ENCODE measurements at places on chromosomes 11 and 22.

DNA sequence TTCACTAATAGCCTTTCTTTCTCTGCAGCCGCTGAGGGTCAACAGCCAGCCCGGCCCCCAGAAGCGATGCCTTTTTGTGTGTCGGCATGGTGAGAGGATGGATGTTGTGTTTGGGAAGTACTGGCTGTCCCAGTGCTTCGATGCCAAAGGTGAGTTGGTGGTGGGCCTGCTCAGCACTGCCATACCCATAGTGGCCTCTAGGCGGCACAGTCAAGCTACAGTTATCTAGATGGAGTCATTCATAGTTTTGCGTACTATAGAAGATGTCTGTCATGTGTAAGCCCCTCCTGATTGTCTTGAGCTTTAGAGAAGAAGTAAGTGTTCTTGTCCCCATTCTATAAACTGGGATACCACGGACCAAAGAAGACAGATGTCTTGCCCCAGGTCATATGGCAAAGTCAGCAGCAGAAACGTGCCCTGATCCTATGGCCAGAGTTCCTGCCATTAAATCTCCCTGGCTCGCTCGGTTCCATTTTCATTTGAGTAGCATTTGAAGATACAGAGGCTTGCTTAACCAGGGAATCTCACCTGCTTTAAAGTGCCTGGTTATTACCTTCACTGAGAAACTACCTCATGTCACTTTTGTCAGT lies 42.1 kb upstream of the CRTAM start:
- peak; percentile 35 for DNase-seq

DNA sequence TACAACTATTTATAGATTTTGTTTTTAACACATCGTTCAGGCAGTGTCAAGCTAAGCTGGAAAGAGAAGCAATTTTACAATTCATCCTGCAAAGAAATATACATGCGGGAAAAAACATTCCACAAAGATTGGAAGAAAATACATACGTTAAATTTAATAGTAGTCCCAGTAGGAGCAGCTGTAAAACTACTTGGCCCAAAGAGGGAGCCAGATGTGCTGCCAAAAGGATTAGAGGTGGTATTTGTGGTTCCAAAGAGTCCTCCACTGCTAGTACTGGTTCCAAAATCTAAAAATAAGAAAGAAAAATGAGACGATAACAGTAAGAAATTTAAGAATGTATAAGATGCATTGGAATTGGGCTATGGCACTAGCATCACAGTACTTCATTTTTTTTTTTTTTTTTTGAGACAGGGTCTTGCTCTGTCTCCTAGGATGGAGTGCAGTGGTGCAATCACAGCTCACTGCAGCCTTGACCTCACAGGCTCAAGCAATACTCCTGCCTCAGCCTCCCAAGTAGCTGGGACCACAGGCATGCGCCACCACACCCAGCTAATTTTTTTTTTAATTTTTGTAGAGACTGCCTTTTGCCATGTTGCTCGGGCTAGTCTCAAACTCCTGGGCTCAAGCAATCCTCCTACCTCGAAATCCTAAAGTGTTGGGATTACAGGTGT lies 21.5 kb downstream of the NUP98 start:
- DNase-seq, result no peak

GRCh38 chr22:40196628-40197360 lies 19.1 kb downstream of the TNRC6B start:
- DNase-seq, result no peak

DNA sequence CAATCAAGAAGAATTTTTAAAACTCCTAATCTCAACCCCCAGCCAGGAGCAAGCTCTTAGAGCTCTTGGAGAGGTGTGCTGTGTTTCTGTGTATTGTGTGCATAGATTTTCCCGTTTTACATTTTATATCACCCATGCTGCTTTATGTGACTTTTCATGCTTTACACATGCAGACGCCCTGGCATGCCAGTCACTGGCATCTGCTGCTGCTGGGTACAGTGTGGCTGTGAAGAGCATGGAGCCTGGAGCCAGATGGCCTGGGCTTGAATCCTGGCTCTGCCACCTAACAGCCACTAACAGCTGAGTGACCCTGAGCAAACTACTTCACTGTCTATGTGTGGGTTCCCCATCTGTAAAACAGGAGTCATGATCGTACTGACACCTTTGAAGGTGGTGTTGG lies 23.1 kb downstream of the POLR3H start:
- no peak for DNase-seq

GRCh38 chr22:19731361-19732135 lies 8.2 kb downstream of the GP1BB start:
- no peak for DNase-seq

DNA sequence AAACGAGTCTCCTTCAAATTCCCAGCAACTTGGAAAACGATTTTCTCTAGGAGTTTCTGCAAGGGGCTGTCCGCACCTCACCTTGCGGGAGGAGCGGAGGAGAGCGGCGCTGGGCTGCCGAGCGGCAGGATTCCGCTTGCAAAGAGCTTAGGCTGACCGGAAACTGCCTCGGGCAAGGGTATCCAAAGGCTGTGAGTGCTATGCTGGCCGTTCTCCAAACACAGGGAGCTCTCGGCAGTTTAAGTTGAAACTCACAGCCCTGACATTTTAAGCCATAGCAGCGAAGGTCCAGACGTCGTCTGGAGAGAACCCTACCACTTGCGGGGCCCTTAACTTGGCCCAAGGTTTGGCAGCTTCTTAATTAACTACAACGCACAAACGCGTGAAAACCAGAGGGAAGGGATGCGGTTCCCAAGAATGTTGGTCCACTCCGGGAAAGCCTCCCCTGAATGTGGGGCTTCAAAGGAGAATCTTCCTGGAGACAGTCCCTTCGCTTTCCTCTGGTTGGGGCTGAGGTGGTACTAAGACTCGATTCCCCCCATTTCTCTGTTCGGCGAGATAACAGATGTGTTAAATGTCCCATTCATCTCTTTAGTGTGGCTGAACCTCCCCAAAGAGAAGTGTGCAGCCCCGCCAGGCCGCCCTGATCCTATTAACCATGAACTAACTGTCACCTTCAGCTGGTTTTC lies 1.1 kb upstream of the DBX1 start:
- DNase-seq, result no peak

DNA sequence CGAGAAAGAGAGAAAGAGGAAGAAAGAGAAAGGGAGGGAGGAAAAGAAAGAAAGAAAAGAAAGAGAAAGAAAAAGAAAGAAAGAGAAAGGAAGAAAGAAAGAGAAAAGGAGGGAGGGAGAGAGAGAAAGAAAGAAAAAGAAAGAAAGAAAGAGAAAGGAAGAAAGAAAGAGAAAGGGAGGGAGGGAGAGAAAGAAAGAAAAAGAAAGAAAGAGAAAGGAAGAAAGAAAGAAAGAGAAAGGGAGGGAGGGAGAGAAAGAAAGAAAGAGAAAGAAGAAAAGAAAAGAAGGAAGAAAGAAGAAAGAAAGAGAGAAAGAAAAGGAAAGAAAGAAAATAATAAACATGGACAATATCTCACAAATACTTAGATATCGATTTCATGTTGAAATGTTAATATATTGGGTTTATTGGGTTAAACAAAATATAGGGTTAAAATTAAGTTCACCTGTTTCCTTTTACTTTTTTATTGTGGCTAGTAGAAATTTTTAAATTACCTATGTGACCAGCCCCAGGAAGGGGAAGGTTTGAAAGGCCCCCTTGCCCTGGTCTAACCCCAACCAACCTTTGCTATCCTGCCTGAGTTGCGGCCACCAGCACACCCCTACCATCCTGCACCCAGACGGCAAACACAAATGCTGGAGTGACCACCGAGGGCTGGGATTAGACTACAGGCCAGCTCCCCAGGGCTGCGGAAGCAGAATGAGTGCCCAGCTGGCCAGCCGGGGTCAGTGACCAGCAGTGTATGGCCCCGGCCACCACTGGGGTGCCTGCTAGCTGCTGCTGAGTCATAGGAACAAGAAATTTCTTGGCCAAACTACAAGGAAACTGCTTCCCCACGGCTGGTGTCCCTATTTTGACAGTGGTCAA lies 81.0 kb upstream of the FGF3 start:
- DNase-seq, result no peak

GRCh38 chr11:65934014-65934413 lies 11.3 kb upstream of the TSGA10IP start:
- DNase-seq, result no peak

DNA sequence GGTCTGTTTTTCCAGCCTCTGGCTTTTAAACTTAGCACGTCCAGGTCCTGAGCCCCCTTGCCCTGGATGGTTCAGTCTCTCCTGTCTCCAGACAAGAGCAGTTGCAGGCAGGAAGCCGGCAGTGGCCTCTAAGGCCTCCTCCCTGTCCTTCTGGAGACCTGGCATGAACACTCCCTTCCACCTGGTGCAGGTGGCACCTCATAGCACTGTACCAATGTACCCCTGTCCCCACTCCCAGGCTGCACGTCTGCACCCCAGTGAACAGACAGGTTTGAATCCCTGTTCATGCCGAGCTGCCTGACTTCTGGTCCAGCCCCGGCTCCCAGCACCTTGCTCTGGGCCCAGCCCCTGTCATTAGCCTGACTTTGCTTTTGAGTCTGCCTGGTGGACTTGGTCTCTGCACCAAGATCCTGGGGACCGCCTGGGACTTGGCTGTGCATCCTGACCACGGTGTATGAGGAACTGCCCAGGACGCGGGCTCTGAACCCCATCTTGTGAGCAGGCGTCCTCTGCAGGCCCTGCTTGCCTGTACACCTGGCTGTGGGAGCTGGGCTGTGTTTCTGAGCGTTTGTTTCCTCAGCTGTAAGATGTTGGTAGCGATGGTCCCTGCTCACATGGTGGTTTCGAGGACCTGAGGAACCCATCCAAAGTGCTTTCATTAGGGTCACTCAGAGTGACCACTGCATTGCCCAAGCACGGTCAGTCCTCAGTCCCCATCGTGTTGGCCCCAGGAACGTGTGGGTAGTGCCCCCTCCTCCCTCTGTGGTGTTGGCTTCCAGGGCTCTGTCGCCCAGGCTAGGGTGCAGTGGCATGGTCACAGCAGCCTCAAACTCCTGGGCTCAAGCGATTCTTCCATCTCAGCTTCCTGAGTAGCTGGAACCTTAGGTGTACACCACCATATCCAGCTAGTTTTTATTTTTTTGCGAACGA lies 75.0 kb upstream of the SHANK2 start:
- DNase-seq, result no peak

- no peak for DNase-seq
Measured at GRCh38 chr22:43600265-43600664, 188.5 kb downstream of the MPPED1 start.

GRCh38 chr22:46801331-46801811 lies 38.9 kb downstream of the TBC1D22A start:
- DNase-seq, result no peak

GRCh38 chr11:23079382-23079813 lies 219.1 kb upstream of the CCDC179 start:
- DNase-seq, result no peak

DNA sequence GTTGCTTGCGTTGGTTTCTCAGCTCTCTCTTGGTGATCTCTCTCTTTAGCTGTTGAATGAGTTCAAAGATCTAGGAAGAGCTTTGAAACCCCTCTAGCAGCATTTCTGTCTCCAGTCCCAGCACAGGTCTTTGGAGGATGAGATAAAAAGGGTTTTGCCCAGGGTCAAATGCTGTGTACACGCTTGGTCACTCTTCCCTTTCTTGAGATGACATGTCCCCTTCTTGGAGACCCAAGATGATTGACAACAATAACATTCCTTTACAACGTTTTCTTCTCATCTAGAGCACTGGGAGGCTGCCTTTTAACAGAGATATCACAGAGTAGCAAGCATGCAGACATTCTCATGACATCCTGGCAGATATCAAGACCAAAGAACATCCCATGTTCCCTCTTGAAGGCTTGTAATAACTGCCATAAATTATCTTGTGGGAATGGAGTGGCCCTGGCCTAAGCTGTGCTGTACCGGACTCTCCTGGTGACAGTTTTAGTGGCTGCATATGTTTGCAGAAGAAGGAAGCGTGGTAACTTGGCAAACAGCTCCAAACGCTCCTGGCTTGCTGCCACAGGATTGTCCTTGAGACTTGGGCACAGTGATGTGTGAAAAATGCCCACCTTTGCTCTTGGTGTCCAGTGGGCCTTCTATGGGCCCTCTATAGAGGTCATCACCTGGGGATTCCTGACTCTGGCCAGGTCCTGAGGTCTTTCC lies 107.8 kb downstream of the PTPRJ start:
- peak; percentile 30 for DNase-seq

DNA sequence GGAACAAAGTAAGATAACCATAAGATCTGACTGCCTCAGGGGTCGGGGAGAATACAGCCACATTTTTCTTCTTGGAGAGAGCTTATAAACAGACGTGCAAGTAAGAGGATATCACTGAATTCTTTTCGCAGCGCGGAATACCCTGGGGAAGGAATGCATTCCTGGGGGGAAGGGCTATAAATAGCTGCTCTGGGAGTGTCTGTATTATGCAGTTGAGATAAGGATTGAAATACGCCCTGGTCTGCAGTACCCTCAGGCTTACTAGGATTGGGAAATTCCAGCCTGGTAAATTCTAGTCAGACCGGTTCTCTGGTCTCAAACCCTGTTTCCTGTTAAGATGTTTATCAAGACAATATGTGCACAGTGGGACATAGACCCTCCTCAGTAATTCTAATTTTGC lies 1491.7 kb upstream of the RAG2 start:
- DNase-seq, result no peak

GRCh38 chr11:65427691-65428577 lies 5.3 kb downstream of the NEAT1 start:
- peak; percentile 52 for DNase-seq

GRCh38 chr11:80155412-80156017 lies 714.7 kb upstream of the TENM4 start:
- DNase-seq, result no peak

- DNase-seq, result peak; percentile 65
Measured at GRCh38 chr11:46392421-46393230, 1.1 kb upstream of the CHRM4 start.

DNA sequence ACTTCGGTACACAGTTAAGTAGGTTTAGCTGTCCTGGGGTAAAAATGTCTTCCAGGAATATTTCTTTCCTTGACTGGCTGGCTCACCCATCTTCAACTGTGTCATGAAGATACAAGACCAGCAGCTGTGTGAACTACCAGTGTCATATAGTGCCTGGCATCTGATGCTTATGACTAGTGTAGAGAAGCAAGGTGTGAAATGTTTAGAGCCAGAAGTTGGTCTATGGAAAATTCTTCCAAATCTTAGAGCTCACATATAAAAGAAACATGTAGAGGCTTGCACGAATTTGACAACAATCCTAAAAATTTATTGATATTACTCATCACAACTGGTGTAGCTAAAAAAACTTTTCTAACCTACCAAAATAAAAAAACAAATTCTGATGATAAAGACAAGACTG lies 54.4 kb downstream of the ARL14EP start:
- no peak for DNase-seq

GRCh38 chr22:26756675-26757293 lies 99.4 kb downstream of the MIAT start:
- peak; percentile 20 for DNase-seq

DNA sequence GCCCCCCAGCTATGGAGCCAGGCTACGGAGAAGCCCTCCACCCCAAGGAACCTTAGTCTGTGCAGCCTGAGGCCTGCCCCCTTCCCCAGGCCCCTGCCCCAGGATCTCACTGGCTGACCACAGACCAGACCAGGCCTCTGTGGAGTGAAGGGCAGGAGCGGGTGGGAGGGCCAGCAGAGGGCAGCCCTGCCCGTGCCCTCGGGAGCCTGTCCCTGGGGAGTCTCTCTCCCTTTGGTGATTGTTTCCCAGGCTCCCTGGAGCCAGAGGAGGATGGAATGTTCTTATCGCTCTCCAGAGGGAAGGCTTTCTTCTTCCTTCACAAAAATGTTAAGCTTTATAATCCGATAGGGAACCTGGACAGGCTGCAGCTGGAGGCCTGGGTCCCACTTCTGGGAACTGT lies 455.3 kb downstream of the SOX6 start:
- no peak for DNase-seq

All from HL-60 (cell line).